Stimulated activated CD4-positive, alpha-beta T cell treated with anti-CD3 and anti-CD28 coated beads, Interleukin-1b, Interleukin-23, amount 100 ng/mL, for 1 hour (primary cell): ENCODE measurements at places on chromosomes 5 and 9.

DNA sequence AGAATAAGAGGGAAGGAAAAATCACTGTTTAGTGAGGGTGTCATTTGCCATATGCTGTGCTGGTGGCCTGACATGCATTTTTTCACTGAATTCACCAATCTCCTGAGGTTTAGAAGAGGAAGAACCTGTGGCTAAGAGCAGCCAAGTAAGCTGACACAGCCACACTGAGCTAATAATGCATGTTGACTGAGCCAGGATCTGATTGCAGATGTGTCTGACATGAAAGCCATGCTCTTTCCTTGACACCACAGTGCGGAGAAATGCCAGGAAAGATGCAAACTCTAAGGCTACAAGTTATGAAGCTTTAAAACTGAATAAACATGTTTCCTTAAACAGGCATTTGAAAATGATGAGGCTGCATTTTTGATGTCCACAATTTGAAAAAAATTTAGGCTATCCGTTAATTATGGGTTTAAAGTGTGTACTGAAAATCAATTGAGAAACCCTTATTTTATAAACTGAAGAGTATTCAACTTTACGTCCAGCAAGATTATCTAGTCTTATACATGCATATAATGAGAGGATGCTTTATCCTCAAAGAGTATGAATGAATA lies 208.6 kb downstream of the FBN2 start:
- no peak for DNase-seq

GRCh38 chr9:73239570-73240265 lies 88.1 kb downstream of the ANXA1 start:
- no peak for DNase-seq

DNA sequence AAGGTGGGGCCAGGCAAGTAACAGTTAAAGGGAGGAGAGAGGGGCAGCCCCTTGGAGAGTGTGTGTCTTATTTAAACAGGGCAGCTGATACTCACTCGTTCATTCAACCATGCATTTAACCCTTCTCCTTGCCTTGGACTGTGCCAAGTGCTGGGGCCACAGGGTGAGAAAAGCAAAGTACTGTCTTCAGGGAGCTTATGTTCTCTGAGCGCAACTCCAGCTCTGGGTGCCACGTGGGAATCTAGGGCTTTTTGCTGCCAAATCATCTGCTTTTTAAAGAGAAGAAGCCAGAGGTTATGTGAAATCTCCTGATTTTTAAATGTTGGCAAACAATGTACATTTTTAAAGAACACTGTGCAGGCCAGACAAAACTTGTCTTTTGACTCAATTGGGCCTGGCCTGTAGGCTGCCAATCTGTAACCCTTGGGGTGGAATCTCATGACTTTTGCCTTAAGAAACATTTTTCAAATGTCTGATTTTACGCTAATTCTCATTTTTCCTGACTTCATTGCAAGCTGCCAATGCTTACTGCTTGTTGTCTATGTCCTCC lies 157.8 kb downstream of the NTRK2 start:
- DNase-seq: no peak

- no peak for DNase-seq
Measured at GRCh38 chr9:129282731-129283211, 104.7 kb upstream of the IER5L start.

- no peak for DNase-seq
Measured at GRCh38 chr5:115342590-115343377, 46.3 kb upstream of the CCDC112 start.

DNA sequence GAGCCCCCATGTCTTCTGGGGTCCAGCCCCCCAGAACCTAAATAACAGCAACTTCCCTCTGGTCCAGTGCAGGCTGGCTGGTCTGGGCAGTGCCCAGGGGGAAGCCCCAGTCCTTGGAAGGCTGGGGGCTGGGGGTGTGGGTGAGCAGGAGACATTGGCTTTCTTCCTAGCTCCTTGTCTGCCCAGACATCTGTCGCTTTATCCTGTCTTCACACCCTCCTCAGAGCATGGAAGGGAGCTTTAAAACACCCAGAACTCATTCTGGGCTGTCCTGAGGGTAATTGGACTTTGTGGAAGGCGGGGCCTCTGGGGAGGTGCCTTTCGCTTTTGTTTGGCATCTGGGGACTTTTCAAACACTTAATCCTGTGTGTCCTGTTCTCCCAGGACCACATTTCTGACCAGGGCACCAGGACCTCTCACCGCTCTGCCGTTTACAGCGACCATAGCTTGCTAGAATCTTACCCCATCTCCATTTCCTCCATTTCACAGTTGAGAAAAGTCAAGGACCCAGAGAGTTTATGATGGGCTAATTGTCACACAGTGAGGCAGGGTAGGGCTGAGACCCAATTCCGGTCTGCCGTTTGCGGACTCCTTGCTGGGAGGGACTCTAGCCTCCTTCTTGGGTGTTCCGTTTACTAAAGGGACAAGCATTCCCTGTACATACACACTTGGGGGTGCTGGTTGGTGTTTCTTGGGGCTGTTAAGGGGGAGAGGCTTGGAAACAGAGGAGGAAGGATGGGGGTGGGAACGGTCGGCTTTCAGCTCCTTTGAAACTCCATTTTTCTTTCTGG lies 1.1 kb downstream of the GSN start:
- no peak for DNase-seq

- no peak for DNase-seq
Measured at GRCh38 chr9:120944434-120944843, 17.8 kb upstream of the TRAF1 start.
